Left renal cortex interstitium (tissue), 4 donors: ENCODE measurements at places on chromosomes 6 and 20. TPM values are rescaled to one million over a fixed set of nuclear protein-coding genes. Genes with fewer than 3 reads are reported as not detected.

DNA sequence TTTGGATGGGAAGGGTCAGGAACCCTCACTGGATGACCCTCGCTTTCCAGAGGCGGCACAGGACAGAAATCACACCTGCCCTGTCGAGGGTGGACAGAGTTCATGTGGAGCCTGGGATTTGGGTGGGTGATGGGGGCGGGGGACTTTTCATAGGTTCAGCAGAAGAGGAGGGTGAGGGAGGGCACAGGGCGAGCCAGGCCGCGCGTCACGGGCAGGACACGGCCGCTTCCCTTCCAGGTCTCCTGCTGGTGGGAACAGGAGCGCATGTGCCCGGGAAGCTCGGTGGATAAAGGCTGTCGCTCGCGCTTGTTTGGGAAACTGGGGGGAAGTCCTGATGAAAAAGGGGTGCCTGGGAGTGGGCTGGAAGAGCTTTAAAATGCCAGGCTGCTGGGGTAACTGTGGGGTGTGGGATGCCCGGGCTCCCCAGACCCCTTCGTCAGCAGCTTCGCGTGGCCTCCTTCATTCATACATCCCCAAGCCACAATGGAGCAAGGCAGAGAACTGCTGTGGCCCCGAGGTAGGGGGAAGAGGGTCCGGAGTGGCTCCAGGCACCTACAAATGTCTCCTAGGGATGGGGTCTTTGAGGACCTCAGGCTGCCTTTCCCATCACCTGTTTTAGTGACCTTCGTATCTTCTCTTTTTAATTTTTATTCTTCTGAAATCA is 102.2 kb downstream of the DACT2 start:
- no peak for DNase-seq

NFKBIL1 gene
- 29.0 TPM for polyA plus RNA-seq

GRM1 gene
- 0.40 TPM for polyA plus RNA-seq

DNA sequence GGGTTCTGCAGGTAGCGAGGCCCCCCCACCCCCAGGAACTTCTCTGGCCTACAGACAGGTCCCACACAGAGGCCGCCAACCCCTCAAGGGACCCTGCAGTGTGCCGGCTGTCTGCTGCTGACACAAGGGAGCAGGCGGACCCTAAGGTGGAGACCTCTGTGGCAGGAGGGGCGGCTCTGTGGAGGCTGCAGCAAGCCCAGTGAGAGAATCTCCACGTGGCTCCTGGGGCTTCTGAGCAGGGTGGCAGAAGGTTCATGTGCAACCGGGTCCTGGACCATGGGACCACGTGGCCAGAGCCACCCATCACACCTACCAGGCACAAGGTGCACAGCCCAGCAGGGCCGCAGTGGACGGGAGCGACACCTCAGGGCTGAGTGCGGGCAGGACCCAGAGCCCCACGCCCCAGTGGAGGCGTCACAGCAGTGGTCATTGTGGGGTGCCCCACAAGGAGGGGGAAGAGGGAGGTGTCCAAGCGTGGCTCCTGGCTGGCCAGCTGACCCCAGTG is 4.3 kb downstream of the ARFRP1 start:
- DNase-seq: no peak

GRCh38 chr6:71347119-71347518 is 58.5 kb downstream of the OGFRL1 start:
- no peak for DNase-seq

DNA sequence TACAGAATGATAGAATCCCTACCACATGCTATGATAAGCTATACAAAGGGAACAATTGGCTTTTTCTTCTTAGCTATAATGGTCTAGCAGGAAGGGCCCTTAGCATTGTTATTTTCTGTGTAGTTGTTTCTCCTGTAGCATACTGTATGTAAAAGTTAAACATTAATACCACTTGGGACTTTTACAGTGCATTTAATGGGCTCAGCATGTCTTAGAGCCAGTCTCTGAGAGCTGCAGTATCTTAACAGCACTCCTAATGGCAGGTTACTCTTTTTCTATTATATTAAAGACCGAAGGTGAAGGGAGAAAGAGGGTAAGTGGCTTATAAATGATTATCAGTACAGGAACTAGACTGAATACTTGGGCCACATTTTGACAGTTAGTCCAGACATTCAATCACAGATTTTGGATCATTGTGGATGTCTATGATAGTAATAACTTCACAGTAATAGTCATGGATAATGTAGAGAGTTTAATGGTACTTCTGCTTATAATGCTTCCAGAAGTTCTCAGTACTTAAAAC is 290.7 kb downstream of the PHF3 start:
- no peak for DNase-seq

DNA sequence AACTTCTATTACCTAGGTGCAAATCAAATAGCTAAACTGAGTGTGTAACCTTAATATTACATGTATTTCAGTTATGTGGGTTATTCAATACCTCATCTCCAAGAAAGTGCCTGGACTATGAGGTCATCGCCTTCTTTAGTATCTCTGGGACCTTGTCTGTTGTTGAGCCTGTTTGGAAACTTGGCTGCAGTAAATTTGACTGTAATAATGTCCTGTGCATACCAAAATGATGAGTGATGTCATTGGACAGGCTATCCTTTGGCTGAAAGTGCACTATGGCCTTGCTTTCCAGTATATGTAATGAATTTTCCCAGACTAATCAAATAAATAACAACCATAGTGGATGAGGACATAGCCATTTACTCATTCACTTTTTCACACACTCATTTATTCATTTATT is 455.1 kb downstream of the ADGRB3 start:
- no peak for DNase-seq

GRCh38 chr20:3239026-3239866 is at the start of gene SLC4A11:
TSS of gene SLC4A11 (minus strand) at chr20:3239190. CDS start at chr20:3239137, 53 bp downstream.
- no peak for DNase-seq

DNA sequence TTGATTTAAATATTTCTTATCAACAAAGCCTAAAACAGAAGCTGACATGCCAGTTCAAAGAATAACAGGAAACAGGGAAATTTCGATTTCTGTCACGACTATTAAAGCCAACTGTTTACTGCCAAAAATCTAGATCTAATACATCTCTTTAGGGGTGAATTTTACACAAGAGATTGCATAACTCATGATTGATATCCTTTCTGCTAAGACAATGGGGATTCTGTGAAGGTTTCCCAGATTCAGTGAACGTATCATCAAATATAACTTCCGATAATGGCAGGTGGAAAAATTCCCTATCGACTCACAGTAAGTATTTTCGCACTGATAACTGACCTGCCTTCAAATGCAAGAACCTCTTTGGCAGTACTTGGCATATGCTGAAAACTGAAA is 42.9 kb downstream of the NHSL1 start:
- DNase-seq: no peak

KCNK17 gene
- 0.28 TPM for polyA plus RNA-seq

DNA sequence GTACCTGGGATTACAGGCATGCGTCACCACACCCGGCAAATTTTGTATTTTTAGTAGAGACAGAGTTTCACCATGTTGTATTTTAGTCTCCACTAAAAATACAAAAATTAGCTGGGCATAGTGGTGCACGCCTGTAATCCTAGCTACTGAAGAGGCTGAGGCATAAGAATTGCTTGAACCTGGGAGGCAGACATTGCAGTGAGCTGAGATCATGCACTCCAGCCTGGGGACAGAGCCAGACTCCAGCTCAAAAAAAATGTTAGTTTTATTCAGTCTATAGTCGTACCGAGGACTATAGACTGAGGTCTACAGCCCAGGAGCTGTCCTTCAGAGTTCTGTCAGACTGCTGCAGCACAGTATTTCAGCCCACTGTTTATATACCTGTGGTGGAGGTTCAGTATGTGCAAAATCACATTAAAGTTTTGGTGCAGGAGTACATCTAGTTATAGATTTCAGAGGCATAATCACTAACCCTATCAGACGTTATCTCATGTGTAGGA is 3.6 kb upstream of the CASP8AP2 start:
- DNase-seq: no peak

PSMB8 gene
- 27.3 TPM for polyA plus RNA-seq

GRCh38 chr20:57772349-57772964 is 62.6 kb upstream of the PMEPA1 start:
- no peak for DNase-seq

- DNase-seq: no peak
Observed at GRCh38 chr20:57654363-57654997, 34.3 kb upstream of the ZBP1 start.

- no peak for DNase-seq
Observed at GRCh38 chr20:48906221-48906877, 15.2 kb upstream of the ARFGEF2 start.

DNA sequence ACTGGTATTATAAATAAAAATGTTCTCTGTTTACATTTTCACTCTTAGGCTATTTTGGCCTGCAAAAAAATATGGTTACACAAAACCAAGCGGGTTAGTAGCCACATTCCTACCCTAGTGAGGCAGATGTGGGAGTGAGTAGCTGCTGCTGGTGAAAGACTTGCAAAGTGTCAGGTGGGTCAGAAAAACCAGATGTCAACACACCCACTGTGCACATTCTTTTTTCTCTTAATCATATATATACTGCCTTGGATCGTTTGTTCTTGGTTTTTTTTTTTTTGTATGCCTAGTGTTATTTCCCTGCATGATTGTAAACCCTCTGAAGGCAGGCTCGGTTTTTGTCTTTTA is 68.0 kb upstream of the TFB1M start:
- DNase-seq: no peak

DNA sequence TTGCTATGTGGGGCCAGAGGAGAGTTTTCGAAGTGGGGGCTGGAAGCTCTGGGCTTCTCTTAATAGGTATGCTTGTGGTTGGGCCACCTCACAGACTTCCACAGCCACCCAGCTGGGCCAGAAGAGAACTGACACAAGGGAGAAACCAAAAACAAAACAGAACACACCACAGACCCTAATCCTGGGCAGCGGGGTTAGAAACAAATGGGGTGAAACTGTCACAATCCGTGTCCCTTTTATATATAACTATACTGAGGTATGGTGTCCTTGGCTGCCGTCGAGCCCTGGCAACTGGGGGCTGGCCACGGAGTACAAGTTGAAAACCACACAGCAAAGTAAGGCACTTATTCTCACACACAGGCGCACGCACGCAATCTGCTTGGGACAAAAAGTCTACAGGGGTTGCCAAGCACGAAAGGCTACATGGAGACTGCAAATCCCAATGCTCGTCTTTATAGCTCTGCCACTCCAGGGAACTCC is 78.3 kb downstream of the TRAM2 start:
- DNase-seq: no peak

GRCh38 chr6:44976677-44977641 is 351.2 kb upstream of the RUNX2 start:
- DNase-seq: no peak

SLC17A1 gene
- 34.5 TPM for polyA plus RNA-seq

- DNase-seq: no peak
Observed at GRCh38 chr6:6193221-6193745, 127.2 kb downstream of the F13A1 start.

DNA sequence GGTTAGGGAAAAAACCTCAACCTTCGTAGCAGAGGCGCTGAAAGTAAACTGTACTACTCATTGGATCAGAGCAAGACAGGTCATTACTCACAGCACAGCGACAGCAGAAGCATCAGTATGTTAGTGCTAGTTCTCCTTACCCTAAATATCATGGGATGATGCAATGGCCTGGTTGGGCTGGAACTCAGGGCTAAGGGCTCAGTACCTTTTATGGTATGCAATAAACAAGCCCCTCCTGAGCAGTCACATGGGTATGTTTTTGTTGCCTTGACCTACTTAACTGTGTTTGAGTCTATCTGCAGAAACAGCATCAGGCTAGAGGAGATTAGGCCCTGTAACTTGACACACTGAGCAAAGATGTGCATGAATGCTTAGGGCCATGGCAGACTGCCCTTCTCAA is 369.4 kb upstream of the IMPG1 start:
- DNase-seq: no peak
